ENCODE measurements at places on chromosomes 1 and 21. TPM values are rescaled to one million over a fixed set of nuclear protein-coding genes. Genes with fewer than 3 reads are reported as not detected.
A peak's percentile ranks its signal among the peaks of the same experiment; 100 is the strongest.

GRCh38 chr1:5856246-5856815 is 135.9 kb downstream of the NPHP4 start:
- no peaks in the 10 kb centered on the region for H3K36me3 ChIP-seq
- DNase-seq = no peak
- H3K4me3 ChIP-seq = no peak overlapping the region
- no peak overlapping the region for H3K27ac ChIP-seq
- no peaks in the 10 kb centered on the region for H3K4me1 ChIP-seq
- no peaks in the 10 kb centered on the region for H3K27me3 ChIP-seq

DNA sequence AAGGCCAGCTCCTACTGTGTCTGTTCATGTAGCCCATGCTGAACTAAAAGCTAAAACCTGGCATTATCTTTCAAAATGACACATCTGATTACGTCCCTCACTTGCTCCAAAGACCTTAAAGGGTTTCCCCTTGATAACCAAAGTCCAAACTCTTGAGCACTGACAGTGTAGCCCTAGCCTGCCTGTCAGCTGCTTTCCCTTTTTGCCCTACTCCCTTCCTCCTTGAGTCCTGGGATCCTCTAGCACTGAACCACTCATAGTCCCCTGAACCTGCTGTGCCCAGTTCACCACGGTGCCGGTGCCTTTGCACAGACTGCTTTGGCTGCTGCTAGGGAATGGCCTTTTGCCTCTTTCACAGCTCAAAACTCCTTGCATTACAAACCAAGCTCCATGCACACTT is 67.5 kb downstream of the PLXNA2 start:
- no peaks in the 10 kb centered on the region for H3K36me3 ChIP-seq
- no peaks in the 10 kb centered on the region for H3K27me3 ChIP-seq
- no peak overlapping the region for H3K4me3 ChIP-seq
- H3K27ac ChIP-seq = no peak overlapping the region

- H3K4me1 ChIP-seq = peaks cover 3% of the 10 kb centered on the region
- no peak for DNase-seq
- no peak overlapping the region for H3K4me3 ChIP-seq
- peaks cover 7% of the 10 kb centered on the region for H3K36me3 ChIP-seq
Observed at GRCh38 chr1:19622204-19622603, 21.9 kb upstream of the NBL1 start.

DNA sequence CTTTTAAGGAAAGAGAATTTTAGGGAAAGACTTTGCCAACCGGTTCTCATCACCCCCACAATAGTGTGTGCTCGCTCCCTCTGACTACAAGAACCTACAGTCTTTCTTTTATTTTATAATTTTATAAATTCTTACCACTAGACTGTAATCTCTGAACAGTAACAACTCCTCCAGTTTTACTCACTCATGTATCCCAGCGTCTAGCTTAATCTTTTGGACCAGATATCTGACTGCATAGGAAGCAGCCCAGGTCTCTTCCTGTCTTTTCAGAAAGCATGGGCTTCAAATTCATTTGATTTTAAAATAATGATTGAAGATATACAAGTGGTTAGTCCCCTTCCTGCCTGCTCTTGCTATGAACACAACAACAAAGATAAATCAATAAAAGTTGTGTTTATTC is 19.0 kb upstream of the DUSP10 start:
- no peak for DNase-seq
- no peaks in the 10 kb centered on the region for H3K27me3 ChIP-seq
- H3K27ac ChIP-seq = no peak overlapping the region
- no peaks in the 10 kb centered on the region for H3K4me1 ChIP-seq
- H3K36me3 ChIP-seq = no peaks in the 10 kb centered on the region

DNA sequence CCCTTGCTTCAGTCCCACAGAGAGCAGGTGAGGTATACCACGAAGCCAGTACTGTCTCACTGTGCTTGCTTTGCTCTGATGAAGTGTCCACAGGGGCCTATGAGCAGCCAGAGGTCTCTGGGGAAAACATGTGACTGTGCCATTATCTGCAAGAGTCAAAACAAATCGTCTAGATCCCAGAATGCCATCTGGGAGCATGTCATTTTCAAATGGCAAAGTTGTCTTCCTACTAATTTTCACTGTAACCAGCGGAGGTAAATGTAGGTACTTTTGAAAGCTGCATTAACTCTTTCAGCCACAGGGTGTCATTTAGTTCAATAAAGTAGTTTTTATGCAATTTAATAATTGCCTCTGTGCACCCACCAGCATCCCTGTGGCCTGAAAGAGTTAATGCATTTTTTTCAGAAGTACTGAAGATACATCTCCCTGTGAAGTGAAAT is 173.6 kb upstream of the SGIP1 start:
- peaks cover 40% of the 10 kb centered on the region for H3K4me1 ChIP-seq
- no peak overlapping the region for H3K4me3 ChIP-seq
- no peak for DNase-seq
- no peak overlapping the region for H3K27ac ChIP-seq
- peaks cover 10% of the 10 kb centered on the region for H3K36me3 ChIP-seq
- H3K27me3 ChIP-seq = no peaks in the 10 kb centered on the region

- H3K4me1 ChIP-seq = no peaks in the 10 kb centered on the region
- H3K27me3 ChIP-seq = no peaks in the 10 kb centered on the region
- H3K4me3 ChIP-seq = no peak overlapping the region
- no peak for DNase-seq
- H3K27ac ChIP-seq = no peak overlapping the region
- no peaks in the 10 kb centered on the region for H3K36me3 ChIP-seq
Observed at GRCh38 chr1:58442114-58442513, 104.4 kb downstream of the OMA1 start.

DNA sequence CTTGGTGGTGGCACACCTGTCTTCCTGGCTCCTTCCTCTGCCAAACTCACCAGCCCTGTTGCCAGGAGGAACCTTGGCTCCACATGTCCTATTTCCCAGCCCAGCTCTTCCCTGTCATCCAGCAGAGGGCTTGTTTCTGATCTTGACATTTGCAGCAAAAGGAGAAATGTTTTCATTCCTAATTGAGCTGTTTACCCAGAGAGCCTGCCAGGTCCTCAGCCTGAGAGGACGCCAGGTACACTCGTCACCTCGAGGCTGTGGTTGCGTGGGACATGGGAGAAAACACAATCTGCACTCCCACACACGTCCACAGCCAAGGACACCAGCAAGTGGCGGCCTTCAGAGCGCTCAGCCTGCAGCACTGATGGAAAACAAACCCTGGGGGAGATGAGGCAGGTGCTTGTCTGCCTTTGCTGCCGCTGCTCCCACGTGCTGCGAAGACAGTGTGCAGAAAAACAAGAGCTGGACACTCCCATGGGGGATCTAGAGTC is 132.8 kb upstream of the CD34 start:
- H3K36me3 ChIP-seq = no peaks in the 10 kb centered on the region
- H3K4me1 ChIP-seq = no peaks in the 10 kb centered on the region
- no peak for DNase-seq
- no peaks in the 10 kb centered on the region for H3K27me3 ChIP-seq
- no peak overlapping the region for H3K4me3 ChIP-seq
- H3K27ac ChIP-seq = no peak overlapping the region

GRCh38 chr21:42839271-42840231 is 39.8 kb downstream of the WDR4 start:
- H3K4me3 ChIP-seq = no peak overlapping the region
- H3K27ac ChIP-seq = no peak overlapping the region
- no peak for DNase-seq
- H3K4me1 ChIP-seq = no peaks in the 10 kb centered on the region

DNA sequence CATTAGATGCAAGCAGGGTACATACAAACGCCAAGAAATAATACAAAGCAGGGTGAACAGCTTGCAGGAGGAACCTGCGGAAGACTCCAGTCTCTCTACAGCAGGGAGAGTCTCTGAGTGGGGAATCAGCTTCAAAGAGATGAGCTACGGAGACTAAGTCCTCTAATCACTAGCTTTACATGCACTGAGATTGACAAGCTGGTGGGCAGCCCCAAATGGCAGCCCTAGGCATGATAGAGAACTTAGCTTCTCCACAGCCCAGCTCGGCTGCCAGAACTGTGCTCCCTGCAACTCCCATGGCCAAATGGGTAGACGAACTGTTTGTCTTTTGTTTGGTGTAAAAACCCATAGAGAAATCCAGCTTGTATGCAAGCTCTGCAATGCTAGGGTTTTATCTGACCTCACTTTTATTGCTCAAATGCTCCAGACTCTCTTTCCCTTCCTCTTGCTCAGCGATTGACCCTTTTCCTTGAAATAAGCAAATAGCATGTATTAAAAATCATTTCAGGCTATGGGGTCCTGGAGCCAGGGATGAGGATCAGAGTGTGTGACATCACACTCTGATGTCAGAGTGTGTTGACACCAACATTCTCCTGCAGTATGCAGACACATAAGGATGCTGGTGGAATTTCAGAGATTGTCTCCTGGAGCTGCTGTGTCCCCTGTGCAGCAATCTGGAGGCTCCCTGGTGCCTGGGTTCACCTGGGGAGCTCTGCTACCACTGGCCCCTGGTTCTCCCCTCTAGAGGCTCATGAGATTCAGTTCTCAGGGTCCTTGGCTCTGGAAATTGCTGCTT is 238.5 kb downstream of the TTLL7 start:
- no peak for DNase-seq

DNA sequence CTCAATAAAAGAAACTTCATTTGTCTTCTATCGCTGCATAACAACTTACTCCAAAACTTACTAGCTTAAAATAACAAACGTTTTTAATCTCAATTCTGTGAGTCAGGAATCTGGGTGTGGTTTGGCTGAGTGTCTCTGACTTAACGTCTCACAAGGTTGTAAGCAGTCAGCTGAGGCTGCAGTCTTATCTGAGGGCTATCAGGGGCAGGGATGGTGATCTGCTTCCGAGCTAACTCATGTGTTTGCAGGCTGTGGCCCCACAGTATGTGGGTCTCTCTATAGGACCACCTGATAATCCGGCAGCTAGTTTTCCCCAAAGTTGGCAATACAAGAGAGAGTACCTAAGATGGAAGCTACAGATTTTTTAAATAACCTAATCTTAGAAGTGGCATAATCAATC is 234.2 kb upstream of the FGGY start:
- no peak overlapping the region for H3K4me3 ChIP-seq
- no peaks in the 10 kb centered on the region for H3K27me3 ChIP-seq

GRCh38 chr1:8873506-8874229 is 4.8 kb downstream of the ENO1 start:
- H3K27me3 ChIP-seq = no peaks in the 10 kb centered on the region
- no peak for DNase-seq
- H3K27ac ChIP-seq = peak overlapping the region; percentile 49
- H3K4me1 ChIP-seq = peaks cover 39% of the 10 kb centered on the region
- H3K4me3 ChIP-seq = no peak overlapping the region

- no peak overlapping the region for H3K27ac ChIP-seq
- no peaks in the 10 kb centered on the region for H3K4me1 ChIP-seq
- no peaks in the 10 kb centered on the region for H3K27me3 ChIP-seq
- H3K36me3 ChIP-seq = no peaks in the 10 kb centered on the region
- DNase-seq = no peak
Observed at GRCh38 chr1:231684356-231685244, 58.0 kb downstream of the DISC1 start.

Gene CITED4
- 21.2 TPM for total RNA-seq

Gene OLIG2
- total RNA-seq = not detected

Gene FCER1G
- total RNA-seq = 19.4 TPM

Gene SPATC1L
- 13.6 TPM for total RNA-seq

Gene LRRC42
- total RNA-seq = 20.3 TPM

Gene VANGL2
- not detected for total RNA-seq

Gene PLA2G5
- not detected for total RNA-seq

Gene LCE3A
- not detected for total RNA-seq

Gene POU3F1
- total RNA-seq = not detected

Gene FBXO2
- 4.1 TPM for total RNA-seq

Gene RBM11
- total RNA-seq = 3.3 TPM

Gene VSIG8
- not detected for total RNA-seq

Gene PRMT6
- total RNA-seq = 20.3 TPM

Data from naive thymus-derived CD4-positive, alpha-beta T cell (primary cell).